Glutamatergic neuron (in vitro differentiated cells): ENCODE measurements at places on chromosomes 5 and 9. TPM values are rescaled to one million over a fixed set of nuclear protein-coding genes. Genes with fewer than 3 reads are reported as not detected.

Gene KIAA1958
- 48.6 TPM for total RNA-seq

Gene DMRTA1
- 30.1 TPM for total RNA-seq

Gene CSF1R
- not detected for total RNA-seq

Gene ANKDD1B
- total RNA-seq = 2.3 TPM

Gene IL31RA
- not detected for total RNA-seq

Gene TIGD6
- total RNA-seq = 3.3 TPM
